ENCODE measurements at places on chromosomes 13 and 19.

DNA sequence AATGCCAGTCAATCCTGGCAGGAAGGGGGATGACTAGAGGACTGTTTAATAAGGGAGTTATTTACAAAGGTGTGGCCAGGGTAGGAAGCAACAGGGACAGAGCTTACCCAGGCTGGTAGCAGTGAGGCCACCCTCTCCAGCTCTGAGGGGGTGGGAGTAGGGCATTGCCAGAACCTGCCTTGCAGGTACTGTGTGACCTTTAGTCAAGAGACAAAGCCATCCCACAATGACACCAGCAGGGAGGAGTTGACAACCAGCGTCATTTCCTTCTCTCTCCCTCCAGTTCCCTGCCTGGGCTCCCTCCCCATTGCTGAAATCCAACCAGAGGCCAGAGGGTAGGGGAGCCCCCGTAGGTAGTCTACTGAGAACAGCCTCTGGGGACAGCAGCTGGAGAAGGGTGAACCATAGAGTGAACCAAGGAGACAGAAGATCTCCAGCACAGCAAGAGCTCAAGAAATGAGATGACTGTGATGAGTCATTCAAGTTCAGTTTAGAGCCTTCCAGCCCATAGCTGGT is 33.3 kb upstream of the SPATA13 start:
- H3K4me1 ChIP-seq = no peaks in the 10 kb centered on the region
- no peak overlapping the region for H3K4me3 ChIP-seq
- H3K27ac ChIP-seq = no peak overlapping the region
- H3K36me3 ChIP-seq = no peaks in the 10 kb centered on the region
- no peaks in the 10 kb centered on the region for H3K27me3 ChIP-seq

- H3K27ac ChIP-seq = no peak overlapping the region
- no peak overlapping the region for H3K4me3 ChIP-seq
- DNase-seq = no peak
Measured at GRCh38 chr13:108968566-108968965, 339.2 kb downstream of the MYO16 start.

DNA sequence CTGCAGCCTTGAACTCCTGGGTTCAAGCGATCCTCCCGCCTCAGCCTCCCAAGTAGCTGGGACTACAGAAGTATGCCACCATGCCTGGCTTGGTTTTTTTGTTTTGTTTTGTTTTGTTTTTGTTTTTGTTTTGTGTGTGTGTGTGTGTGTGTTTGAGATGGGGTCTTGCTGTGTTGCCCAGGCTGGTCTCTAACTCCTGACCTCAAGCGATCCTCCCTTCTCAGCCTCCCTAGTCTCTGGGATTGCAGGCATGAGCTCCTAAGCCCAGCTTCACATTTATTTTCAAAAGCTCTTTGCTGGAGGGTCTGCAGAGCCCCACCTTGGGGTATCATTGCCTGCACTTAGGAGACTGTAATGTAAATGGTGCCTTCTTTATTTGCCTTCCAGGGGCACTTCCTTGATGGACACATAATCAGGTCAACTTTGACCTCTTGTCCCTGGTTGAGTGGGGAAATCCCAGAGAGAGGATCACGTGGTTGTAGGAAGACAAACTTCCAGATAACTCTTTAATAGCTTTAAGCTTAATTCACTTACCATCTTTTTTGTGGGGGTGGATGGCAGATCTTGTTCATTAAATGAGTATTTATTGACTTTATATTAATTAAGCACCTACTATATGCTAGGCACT is 72.9 kb upstream of the NPAS1 start:
- no peaks in the 10 kb centered on the region for H3K4me1 ChIP-seq
- H3K27me3 ChIP-seq = no peaks in the 10 kb centered on the region
- H3K4me3 ChIP-seq = no peak overlapping the region
- H3K27ac ChIP-seq = no peak overlapping the region

- H3K36me3 ChIP-seq = no peaks in the 10 kb centered on the region
- DNase-seq = no peak
Measured at GRCh38 chr19:35399948-35400772, 29.3 kb downstream of the GPR42 start.

DNA sequence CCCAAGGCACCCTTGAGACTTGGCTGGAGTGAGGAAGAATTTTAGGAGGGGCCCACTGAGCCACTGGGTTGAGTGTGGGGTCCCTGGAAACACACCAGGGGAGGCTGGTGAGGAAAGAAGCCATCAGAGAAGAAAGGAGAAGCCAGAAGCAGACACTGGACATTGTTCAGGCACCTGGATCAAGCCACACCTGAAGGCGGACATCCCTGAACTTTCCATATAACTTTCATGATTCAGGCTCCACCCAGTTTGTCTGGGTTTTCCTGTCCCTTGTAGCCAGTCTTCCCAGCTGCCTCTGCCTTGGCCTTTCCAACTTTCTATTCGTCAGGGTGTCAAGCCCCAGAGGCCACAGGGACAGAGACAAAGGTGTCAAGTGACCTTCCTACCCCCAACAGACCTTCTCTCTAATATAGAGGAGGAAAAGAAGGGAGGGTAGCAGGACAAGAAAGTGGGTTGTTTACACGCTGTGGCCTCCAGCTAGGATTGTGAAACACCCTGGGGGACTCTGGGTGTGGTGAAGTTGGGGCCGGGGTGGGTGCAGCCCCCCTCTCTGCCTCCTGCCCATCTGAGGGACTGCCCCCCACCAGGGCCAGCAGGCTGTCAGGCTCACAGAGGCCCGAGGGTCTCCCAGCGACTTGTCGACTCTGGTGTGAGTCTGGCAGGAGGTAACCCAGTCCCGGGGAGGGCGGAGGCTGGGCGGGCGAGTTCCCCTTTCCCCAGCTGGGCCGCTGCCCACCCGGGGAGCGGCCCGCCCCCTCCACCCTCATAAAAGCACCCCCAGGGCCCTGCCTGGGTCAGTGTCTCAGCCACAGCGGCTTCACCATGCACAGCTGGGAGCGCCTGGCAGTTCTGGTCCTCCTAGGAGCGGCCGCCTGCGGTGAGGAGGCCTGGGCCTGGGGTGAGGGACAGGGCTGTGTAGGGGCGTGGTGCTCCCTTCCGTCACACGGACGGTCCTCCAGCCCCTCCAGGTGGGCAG is at the start of gene CFD:
Gene CFD, plus strand, starts transcription at position 797 of the 976 bp plus-strand sequence. Its CDS starts 26 bp downstream, at position 823.
- no peak for DNase-seq
- H3K27me3 ChIP-seq = no peaks in the 10 kb centered on the region
- no peak within 1 kb of the TSS for H3K27ac ChIP-seq

GRCh38 chr19:55369653-55370304 is 484 bp downstream of the IL11 start:
- no peaks in the 10 kb centered on the region for H3K4me1 ChIP-seq
- no peak for DNase-seq
- H3K27ac ChIP-seq = no peak overlapping the region
- peak overlapping the region; percentile 30 for H3K4me3 ChIP-seq
- no peaks in the 10 kb centered on the region for H3K36me3 ChIP-seq

DNA sequence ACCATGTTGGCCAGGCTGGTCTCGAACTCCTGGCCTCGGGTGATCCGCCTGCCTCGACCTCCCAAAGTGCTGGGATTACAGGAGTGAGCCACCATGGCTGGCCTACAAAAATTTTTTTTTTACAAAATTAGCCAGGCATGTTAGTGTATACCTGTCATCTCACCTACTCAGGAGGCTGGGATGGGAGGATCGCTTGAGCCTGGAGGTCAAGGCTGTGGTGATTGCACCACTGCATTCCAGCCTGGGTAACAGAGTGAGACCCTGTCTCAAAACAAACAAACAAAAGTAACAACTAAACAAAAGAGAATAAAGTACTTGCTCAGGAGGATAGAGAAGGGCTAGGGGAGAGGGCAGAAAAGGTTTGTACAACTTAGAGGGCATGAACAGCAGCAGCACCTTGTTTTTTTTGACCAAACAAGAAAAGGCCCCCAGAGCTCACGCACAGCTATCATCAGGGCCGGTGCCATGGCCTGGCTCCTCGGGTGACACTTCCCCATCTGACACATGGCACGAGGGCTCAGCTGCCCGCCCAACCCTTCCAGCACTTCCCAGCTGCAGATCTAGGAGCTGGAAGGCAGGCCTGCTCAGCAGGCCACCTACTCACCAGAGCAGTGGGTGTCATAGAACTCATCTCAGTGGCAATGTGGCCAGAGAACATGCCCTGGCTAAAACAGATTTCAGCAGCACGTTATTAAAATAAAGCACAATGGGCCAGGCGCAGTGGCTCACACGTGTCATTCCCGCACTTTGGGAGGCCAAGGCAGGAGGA is 8.6 kb upstream of the SLC7A9 start:
- no peak overlapping the region for H3K4me3 ChIP-seq
- H3K36me3 ChIP-seq = no peaks in the 10 kb centered on the region
- no peak for DNase-seq
- no peak overlapping the region for H3K27ac ChIP-seq
- no peaks in the 10 kb centered on the region for H3K4me1 ChIP-seq
- H3K27me3 ChIP-seq = no peaks in the 10 kb centered on the region

GRCh38 chr13:33806470-33807248 is 11.3 kb upstream of the RFC3 start:
- no peak overlapping the region for H3K27ac ChIP-seq
- H3K36me3 ChIP-seq = no peaks in the 10 kb centered on the region
- H3K27me3 ChIP-seq = no peaks in the 10 kb centered on the region

- H3K27me3 ChIP-seq = peaks cover 6% of the 10 kb centered on the region
- no peaks in the 10 kb centered on the region for H3K36me3 ChIP-seq
- no peak for DNase-seq
- H3K4me3 ChIP-seq = no peak overlapping the region
Measured at GRCh38 chr13:33080972-33081590, 64.9 kb downstream of the KL start.

DNA sequence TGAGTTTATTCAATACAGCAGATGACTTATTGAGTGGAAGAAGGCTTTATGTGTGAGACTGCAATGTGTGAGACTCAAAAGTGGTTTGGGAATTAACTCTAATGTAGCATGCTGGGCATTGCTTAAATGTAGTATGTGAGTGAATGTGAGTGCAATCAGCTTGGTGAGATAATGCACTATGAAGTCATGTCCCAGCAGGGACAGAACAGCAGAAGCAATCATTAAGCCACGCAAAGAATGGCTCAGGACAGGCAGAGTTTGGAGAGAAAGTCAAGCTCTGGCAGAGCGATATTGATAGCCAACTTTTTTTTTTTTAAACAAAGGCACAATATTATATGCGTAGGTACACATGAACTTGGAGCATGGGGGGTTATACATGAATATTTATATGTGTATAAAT is 597.7 kb downstream of the GPC6 start:
- no peak overlapping the region for H3K4me3 ChIP-seq
- DNase-seq = no peak
- no peaks in the 10 kb centered on the region for H3K36me3 ChIP-seq
- no peaks in the 10 kb centered on the region for H3K4me1 ChIP-seq
- no peaks in the 10 kb centered on the region for H3K27me3 ChIP-seq
- no peak overlapping the region for H3K27ac ChIP-seq

GRCh38 chr13:77696006-77696878 is 1.2 kb upstream of the SLAIN1 start:
- no peak for DNase-seq
- H3K27me3 ChIP-seq = no peaks in the 10 kb centered on the region
- H3K27ac ChIP-seq = peak overlapping the region; percentile 87

- H3K4me1 ChIP-seq = no peaks in the 10 kb centered on the region
- no peak overlapping the region for H3K4me3 ChIP-seq
- no peaks in the 10 kb centered on the region for H3K27me3 ChIP-seq
- H3K36me3 ChIP-seq = no peaks in the 10 kb centered on the region
Measured at GRCh38 chr13:56697011-56697410, 443.7 kb upstream of the PRR20A start.

DNA sequence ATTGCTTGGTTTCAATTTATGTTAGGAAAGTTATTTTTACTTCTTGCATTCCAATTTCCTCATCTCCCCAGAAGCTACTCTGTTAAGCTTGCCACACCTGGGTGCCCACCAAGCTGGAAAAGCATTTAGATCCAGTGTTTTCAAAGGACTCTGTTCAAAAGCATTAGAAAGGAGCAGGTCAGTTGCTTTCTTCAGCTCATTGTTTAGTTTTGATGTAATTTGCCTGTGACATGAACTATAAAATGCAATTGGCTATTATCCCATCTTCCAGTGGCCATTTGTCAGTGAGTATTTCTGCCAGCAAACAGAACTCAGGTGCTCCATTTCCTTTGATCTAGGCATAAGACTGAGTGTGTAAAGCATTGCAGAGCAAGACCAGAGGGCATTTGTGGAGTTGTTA is 46.7 kb upstream of the RNF113B start:
- no peak overlapping the region for H3K4me3 ChIP-seq
- no peaks in the 10 kb centered on the region for H3K4me1 ChIP-seq
- no peak for DNase-seq
- H3K36me3 ChIP-seq = no peaks in the 10 kb centered on the region
- H3K27ac ChIP-seq = no peak overlapping the region

DNA sequence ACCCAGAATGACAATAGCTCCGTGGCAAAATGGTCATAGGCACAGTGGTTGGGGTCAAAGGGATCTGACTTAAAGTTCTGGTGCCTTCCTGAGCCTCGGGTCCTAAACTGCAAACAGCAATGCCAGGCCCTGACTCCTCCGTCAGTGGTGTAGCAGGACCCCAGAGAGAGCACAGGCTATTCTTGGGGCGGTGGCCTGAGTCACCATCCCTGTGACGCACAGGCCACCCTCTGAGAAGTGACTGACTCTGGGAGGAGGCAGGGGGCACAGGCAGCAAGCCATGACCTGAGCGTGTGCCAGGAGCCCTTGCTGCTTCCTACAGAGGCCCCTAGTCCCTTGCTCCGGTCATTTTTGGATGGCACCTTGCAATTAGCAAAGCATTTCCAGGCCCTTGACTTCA is 18.7 kb downstream of the PLVAP start:
- no peak overlapping the region for H3K27ac ChIP-seq
- no peaks in the 10 kb centered on the region for H3K27me3 ChIP-seq
- H3K4me3 ChIP-seq = no peak overlapping the region
- no peaks in the 10 kb centered on the region for H3K4me1 ChIP-seq
- no peaks in the 10 kb centered on the region for H3K36me3 ChIP-seq

DNA sequence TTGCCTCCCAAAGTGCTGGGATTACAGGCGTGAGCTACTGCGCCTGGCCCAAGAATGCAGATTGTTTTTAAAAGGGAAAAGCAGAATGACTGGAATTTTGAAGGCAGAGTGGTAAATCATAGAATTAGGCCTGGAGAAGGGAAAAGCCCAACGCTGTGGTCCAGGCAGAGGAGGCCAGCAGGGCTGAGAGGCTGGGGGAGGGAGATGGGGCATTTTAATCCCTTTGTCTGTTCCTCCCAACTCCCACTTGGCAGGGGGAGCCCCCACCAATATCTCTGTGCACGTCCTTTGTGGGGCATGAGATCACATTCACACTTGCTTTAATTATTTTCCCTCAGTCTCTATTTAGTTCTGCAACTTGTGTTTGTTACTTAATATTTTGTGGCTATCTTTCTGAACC is 54.4 kb upstream of the RANBP3 start:
- DNase-seq = no peak
- H3K36me3 ChIP-seq = no peaks in the 10 kb centered on the region
- H3K27ac ChIP-seq = no peak overlapping the region
- H3K4me1 ChIP-seq = no peaks in the 10 kb centered on the region
- H3K4me3 ChIP-seq = no peak overlapping the region

GRCh38 chr13:43880926-43881325 is 1.2 kb downstream of the LACC1 start:
- H3K27ac ChIP-seq = no peak overlapping the region
- H3K4me1 ChIP-seq = peaks cover 9% of the 10 kb centered on the region
- no peaks in the 10 kb centered on the region for H3K27me3 ChIP-seq
- no peaks in the 10 kb centered on the region for H3K36me3 ChIP-seq
